ENCODE measurements at places on chromosomes 6 and 20.

DNA sequence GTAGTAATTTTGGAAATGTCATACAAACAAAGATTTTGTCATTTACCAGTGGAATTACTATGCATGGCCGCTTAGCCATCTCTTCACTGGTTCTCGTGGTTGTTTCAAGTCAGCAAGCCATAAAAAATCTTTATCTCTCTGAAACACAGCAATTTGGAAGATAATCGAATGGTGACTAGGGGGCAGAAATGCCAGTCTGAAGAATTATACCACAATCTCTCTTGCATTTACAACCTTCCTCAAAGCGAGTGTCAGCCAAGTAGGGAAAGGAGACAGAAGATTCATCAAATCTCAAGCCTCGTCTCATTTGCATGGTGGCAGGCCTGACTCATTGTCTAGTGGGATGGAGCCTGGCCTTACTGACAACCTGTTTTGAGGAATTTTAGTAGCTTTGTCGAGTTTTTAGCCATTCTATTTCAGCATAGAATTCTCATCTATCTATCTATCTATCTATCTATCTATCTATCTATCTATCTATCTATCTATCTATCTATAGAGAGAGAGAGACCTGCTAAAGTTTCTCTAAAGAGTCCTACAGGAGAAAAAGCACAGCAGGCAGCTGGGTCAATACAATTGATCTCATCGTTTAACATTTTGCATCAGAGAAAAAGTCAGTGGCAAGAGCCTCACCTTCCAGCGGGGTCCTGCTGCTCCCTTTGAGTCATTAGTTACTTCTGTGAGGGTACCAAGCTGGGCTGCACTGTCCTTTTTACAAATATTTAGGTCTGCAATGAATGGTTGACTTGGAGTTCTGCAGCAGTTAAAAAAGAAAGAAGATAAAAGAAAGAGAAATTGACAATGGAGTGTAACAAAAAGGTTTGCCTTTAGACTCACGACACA is 572.8 kb downstream of the TFAP2A start:
- DNase-seq: no peak

GRCh38 chr6:14765721-14766390 is 480.0 kb upstream of the JARID2 start:
- DNase-seq: peak; percentile 72

- DNase-seq: no peak
These were observed 118.9 kb downstream of the MACROD2 start for GRCh38 chr20:14114065-14114704.

- peak; percentile 8 for DNase-seq
These were observed 39.3 kb downstream of the BEND3 start for GRCh38 chr6:107075951-107076381.

GRCh38 chr6:88455317-88455716 is 289.2 kb upstream of the CNR1 start:
- no peak for DNase-seq

DNA sequence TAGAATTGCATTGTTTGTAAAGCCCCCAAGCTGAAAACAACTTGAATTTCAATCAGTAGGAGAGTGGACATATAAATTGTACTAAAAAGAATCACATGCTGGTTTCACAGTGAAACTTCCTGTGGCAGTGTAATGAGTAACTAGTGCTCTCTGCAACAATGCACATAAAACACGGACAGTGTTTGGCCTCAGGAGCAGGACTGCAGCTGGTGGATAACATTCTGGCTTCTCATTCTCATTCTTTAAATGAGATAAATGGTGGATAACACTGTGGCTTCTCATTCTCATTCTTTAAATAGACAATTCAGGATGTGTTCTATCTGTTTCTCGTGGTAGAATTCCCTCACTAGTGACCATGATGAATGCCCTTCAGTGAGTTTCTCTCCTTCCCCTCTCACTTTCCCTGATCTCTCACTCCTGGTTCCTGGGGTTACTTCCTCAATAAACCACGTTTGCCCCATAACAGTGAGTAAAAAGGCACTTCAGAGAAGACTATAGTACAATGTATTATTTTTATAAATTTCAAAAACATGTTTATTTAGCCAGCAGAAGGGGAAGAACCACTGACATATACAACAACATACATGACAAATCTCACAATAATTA is 59.9 kb downstream of the SLC22A2 start:
- DNase-seq: no peak

GRCh38 chr20:23766531-23766930 is 15.8 kb upstream of the CST1 start:
- no peak for DNase-seq

DNA sequence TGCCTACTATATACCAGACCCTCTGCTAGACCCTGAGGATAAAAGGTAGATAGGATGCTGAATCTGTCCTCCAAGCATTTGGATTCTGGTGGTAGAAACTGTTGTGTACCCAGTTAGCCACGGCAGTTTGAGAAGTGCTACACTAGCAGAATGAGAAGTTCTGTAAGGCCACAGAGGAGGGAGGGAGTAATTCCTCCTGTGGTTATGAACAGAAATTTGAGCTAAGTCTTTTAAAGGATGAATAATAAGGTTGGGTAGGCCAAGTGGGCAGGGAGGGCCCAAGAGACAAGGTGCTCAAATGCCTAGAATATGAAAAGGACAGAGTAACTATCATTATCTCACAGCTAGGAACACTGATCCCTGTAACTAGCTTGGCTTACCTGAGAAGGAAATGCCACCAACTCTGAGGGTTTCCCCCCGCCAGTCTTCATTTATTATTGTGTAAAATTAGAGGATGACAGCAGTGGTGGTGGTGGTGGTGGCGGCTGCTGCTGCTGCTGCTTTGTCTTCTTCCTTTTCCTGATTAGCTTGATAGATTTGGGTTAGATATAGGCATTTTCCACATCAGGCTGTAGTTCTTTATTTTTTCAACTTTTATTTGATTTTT is 243.3 kb downstream of the PRL start:
- DNase-seq: no peak

DNA sequence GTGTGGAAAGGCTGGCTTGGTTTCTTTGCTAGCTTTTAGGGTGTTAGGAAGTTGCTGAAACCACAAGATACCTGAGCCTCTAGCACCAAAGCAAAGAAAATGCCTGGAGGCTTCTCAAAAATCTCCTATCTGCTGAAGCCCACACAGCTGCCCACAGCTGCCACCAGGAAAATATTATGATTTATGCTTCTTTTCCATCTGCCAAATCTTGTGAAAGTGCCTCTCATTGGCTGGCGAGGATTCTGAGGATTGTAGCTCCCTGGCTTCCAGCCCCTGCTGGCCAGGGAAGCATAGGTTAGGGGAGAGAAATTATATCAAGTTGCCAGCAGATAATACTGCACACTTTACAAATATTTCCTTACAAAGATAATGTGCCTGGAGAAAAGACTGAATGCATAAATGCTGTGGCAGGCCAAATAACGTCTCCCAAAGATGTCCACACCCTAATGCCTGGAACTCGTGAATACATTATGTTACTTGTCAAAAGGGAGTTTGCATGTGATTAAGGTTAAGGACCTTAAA is 98.4 kb downstream of the MRPL14 start:
- DNase-seq: no peak

GRCh38 chr6:142326540-142326939 is 24.7 kb downstream of the ADGRG6 start:
- DNase-seq: no peak

- DNase-seq: no peak
These were observed 209.4 kb upstream of the LRFN2 start for GRCh38 chr6:40796260-40797221.

- DNase-seq: no peak
These were observed 11.0 kb upstream of the FOXO3 start for GRCh38 chr6:108549741-108550140.

DNA sequence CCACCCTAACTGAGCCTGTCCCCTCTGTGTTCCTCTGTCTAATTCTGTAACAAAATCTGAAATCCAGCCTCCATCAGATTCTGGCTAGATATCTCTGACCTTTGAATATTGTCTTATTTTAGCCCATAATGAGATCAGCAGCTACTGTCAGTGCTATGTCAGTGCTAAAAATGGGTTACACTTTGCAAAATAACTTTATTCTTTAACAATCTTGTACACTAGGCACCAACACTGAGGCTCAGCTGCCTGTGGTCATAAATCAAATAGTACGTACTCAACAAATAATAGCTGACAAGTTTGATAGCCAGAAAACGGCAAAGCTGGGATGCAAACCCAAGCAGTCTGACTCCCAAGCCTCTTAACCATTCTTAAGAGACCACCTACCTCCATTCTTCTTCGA is 22.1 kb downstream of the TTPAL start:
- no peak for DNase-seq

- no peak for DNase-seq
These were observed 51.3 kb downstream of the VSTM2L start for GRCh38 chr20:37954190-37954589.

- DNase-seq: no peak
These were observed 312.4 kb downstream of the UTRN start for GRCh38 chr6:144597511-144597910.

GRCh38 chr20:37529968-37530600 is 2.4 kb upstream of the BLCAP start:
- DNase-seq: no peak

GRCh38 chr6:42627044-42627443 is 63.2 kb downstream of the UBR2 start:
- no peak for DNase-seq

- no peak for DNase-seq
These were observed 58.4 kb upstream of the IER3 start for GRCh38 chr6:30802731-30803130.

DNA sequence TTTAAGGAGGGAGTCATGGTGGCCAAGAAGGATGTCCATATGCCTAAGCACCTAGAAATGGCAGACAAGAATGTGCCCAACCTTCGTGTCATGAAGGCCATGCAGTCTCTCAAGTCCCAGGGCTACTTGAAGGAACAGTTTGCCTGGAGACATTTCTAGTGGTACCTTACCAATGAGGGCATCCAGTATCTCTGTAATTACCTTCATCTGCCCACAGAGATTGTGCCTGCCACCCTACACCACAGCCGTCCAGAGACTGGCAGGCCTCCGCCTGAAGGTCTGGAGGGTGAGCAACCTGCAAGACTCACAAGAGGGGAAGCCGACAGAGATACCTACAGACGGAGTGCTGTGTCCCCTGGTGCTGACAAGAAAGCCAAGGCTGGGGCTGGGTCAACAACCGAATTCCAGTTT is 115.0 kb downstream of the HFE start:
- no peak for DNase-seq

DNA sequence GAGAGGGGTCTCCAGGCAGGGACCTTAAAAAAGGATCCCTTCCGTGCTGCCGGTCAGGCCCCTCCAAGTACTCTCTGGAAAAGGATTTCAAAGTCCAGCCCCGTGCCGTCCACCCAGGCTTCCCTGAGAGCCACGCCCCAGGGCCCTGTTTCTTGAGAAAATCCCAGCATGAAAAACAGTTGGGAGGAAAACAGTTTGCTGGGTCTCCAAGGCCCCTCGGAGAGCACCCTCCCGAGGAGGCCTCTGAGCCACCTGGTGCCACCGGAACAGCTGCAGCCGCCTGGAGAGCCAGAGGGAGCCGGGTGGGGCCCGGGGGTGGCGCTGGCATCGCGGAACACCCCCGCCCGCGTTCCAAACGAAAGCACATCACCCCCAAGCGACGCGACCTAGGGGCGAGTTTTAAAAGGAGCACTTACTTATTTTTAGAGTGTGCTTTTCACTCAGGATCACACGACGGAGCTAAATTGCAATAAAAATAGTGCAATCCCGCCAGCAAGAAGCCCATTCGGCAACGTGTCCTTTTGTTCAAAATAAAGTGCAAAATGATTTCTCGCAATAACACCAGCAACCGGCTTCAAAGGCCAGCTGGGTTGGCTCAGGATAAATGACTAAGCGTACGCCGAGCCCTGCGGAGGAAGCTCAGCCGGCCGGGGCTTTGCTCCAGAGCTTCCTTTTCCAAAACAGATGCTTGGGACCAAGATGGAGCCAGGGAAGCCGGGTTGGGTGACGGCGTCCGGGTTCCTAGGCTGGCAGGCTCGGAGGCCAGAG is 64.2 kb downstream of the YTHDF1 start:
- no peak for DNase-seq

DNA sequence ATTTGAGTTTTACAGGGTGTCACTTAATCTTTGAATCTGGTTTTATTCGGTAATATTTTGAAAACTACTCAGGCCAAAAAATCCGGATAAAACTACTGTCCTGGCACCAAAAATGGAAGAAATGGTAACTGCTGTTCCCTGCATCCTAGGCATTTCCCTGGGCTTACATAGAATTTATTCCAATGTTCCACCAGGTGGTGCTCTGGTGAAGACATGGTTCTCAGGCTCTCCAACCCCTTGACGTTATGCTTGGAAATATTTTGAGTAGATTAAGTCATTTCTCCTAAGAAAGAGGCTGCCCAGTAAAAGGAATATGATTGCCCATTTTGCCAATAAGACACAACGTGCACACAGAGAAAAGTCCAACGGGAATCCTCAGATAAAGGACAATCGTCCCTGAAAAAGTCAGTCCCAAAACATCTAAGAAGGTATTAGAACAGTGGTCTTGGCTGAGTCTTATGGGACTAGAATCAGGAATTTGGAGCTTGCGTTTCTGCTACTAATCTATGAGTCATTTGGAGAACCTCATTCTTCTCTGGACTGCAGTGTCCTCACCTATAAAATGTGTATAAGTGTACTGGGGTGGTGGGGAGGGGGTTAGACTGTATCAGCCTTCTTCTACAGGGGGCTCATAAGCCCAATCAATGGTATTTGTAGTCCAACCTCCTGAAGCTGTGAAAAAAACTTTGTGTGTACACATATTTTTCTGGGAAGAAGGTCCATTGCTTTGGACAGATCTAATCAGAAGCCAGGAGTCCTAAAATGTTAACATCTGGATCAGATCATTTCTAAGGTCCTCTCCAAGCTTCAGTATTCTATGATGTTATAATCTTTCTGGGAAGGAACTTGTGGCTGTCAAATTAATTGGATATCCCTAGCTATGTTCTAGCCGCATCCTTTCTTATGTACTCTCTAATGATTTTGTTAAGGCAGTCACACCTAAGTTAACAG is 131.0 kb upstream of the BMP2 start:
- peak; percentile 31 for DNase-seq

GRCh38 chr6:138815797-138816528 is 20.1 kb downstream of the ECT2L start:
- peak; percentile 72 for DNase-seq

GRCh38 chr6:152002306-152002705 is 194.8 kb downstream of the ESR1 start:
- no peak for DNase-seq

GRCh38 chr20:30811885-30812671 is 445.4 kb upstream of the DEFB115 start:
- peak; percentile 74 for DNase-seq

Data from inflammatory macrophage treated with lipopolysaccharide for 4 hours (primary cell).